ENCODE measurements at places on chromosomes 12 and 14.

- DNase-seq: no peak
These were observed at the start of gene TXNRD1 for GRCh38 chr12:104215638-104216297. Gene TXNRD1 (plus strand): TSS chr12:104215779. CDS start chr12:104215803, 24 bp downstream.

DNA sequence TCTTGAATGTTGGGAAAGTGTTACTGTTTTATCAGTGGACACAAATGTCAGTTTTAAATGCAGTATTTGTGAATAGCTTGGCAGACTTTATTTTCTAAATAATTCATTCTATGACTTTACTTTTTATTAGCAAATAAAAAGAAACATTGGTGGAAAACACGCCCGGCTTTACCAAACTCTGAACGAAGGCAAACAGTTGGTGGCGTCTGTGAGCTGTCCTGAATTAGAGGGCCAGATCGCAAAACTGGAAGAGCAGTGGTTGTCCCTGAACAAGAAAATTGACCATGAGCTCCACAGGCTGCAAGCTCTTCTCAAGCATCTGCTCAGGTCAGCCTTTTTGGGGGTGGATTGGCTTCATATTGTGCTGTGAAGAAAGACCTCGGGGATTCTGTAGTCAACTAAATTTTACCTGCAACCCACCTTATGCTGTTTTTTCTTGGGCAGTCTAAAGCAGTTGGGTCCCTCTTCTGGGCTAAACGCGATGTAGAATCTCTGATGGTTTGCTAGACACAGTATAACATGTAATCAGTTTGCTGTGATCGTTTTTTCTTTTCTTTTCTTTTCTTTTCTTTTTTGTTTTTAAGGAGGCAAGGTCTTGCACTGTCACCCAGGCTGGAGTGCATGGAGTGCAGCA lies 156.4 kb downstream of the ESR2 start:
- DNase-seq: no peak

DNA sequence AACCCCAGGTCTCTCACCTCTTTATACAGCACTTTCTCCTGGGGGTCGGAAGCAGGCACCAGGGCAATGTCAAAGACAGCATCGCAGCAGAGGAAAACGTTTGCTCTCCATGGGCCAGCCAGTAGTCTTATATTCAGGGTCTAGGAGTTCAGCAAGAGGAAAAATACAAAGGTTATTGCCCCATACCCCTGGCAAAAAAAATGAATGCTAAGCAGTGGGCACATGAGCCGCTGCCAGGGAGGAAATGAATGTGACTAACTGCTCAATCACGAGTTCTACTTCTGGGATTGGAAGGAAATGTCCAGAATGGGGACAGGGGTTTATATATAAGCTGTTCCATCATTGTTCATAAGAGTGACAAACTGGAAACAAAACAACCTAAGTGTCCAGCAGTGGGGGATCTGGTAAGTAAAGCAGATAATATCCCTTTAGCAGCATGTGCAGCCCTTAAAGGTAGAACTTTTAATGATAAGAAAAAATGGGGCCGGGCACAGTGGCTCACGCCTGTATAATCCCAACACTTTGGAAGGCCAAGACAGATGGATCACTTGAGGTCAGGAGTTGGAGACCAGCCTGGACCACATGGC lies 53.8 kb downstream of the PHETA1 start:
- DNase-seq: no peak

GRCh38 chr12:124980098-124980892 lies 8.6 kb downstream of the DHX37 start:
- DNase-seq: no peak

- no peak for DNase-seq
These were observed 94.3 kb downstream of the SLC25A21 start for GRCh38 chr14:37078131-37078530.

GRCh38 chr12:95371571-95371970 lies 102.4 kb upstream of the METAP2 start:
- DNase-seq: no peak

DNA sequence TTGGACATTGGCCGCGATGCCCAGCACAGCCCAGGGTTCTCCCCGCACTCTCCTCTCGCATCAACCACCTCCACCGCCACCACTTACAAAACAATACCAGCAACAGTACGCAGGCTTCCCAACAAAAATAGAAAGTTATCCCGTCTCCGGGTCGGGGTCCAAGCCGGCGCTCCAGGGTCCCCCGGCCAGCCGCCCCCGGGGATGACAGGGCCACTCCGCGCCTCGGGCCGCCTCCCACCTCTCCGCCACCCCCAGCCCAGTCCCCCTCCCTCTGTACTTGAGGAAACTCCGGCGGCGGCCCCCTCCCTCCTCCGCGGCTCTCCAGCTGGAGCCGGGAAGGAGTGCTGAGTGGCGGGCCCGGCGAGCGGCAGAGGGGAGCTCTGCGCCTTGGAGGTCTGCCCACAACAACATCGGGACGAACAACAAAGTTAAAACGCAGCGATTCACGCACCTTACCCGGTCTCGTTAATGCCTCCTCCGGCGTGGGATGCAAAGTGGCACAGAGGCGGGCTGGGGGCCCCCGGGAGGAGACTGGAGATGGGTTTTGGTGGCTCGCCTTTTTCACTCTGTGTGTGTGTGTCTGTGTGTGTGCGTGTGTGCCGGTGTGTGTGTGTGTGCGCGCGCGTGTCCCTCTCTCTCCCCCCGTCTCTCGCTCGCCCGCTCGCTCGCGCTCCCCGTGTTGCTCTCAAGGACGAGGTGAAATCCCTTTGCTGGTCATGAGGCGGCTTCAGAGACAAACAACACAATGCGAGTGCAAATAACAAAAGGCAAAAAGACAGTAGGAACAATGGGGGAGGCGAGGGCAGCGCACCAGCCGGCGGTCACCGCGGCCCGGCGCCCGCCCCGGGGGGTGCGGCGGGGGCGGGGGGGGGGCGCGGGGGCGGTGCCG lies 386.8 kb downstream of the BCAT1 start:
- peak; percentile 87 for DNase-seq

GRCh38 chr12:67039995-67040860 lies 228.9 kb upstream of the CAND1 start:
- peak; percentile 34 for DNase-seq

GRCh38 chr12:52434081-52434733 lies at the start of gene KRT75:
Gene KRT75 (minus strand): TSS chr12:52434371. CDS start chr12:52434304, 67 bp downstream.
- peak; percentile 47 for DNase-seq

GRCh38 chr14:23355871-23356435 lies 3.3 kb upstream of the SLC22A17 start:
- no peak for DNase-seq

GRCh38 chr12:54420766-54421144 lies 1.7 kb upstream of the ITGA5 start:
- no peak for DNase-seq

GRCh38 chr14:58191763-58192601 lies 8.0 kb upstream of the ACTR10 start:
- no peak for DNase-seq

GRCh38 chr12:67237231-67237630 lies 31.9 kb upstream of the CAND1 start:
- peak; percentile 91 for DNase-seq

DNA sequence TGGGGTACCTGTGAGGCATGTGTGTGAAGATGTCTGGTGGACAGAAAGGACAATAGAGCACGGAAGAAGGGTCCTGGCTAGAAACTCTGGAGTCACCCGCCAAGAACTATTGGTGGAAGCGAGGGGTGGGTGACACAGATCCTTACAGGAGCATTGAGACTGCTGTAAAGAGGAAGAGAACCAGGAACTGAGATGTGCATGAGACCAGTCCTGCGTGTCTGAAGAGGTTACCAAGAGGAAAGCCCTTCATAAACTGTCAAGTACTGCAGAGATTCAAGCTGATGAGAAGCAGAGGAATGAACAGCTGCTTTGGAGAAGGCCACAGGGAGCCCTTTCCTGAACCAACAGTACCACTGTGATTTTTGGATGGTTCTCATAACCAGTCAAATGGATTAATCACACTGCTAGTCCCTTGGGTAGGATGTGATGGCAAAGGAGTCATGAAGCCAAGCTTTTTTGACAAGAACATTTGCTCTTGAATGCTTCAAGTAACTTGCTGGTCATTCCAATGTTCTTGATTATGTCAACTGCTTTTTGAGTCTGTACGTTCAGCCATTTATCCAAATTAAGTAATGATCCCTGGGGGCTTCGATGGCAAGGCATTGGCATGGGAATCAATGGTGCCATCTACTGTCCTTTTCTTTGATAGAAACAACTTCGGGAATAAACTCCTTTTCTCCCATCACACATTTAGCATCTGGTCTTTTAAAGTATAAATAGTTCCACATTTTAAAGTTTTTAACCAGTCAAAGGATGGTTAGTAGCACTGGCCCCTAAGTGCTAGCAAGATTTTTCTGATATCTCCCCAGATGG lies 42.9 kb downstream of the GPR135 start:
- DNase-seq: peak; percentile 66

GRCh38 chr14:94483071-94483451 lies 7.1 kb upstream of the SERPINA9 start:
- no peak for DNase-seq

DNA sequence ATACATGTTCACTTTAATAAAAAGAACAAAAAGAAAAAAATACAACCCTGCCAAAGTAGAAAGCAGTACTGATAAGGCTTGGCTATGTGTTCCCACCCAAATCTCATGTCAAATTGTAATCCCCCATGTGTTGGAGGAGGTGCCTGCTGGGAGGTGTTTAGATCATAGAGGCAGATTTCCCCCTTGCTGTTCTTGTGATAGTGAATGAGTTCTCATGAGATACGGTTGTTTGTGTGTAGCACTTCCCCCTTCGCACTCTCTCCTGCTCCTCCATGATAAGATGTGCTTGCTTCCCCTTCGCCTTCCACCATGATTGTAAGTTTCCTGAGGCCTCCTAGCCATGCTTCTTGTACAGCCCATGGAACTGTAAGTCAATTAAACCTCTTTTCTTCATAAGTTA lies 59.9 kb downstream of the USP15 start:
- no peak for DNase-seq

- no peak for DNase-seq
These were observed 7.5 kb upstream of the KLHL42 start for GRCh38 chr12:27772328-27773049.

- peak; percentile 25 for DNase-seq
These were observed 820.7 kb upstream of the FBXO33 start for GRCh38 chr14:40252817-40253447.

DNA sequence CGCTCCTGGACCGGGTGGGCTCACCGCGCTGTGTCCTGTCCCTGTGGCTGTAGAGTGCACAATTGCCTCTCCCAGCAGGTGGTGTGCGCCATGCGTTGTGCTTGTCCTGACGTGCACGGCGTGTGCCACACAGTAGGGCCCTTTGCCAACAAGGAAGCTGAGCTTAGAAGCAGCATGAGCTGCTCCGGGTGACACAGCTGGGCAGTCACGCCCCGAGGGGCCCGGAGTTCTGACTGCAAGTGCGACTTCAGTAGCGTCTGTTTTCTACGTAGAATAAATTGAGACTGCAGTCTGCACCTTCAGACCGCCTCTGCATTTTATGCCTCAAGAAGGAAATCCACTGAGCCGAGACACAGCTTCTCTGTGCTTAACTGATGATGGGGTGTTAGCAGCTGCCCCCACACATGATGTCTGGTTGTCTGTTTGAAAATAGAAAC lies 81.6 kb downstream of the ADGRD1 start:
- DNase-seq: peak; percentile 2

DNA sequence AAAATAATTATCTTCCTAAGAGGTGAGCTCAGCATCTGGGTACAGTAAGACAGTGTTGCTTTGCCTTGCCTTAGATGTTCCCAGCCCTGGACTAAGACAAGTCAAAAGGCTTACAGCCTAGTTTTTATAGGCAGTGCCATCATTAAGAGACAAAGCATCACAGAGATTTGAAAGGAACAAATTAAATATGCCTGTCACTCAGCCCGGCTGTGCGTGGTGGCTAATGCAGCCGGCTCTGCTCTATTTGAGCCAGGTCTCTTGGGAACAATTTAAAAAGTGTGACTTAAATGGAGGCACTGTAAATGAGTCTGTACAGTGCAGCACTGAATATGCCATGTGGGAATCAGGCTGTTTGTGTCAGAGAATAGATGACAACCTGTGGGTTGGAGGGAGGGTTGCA lies 1687.4 kb upstream of the FLRT2 start:
- peak; percentile 99 for DNase-seq

All from NCI-H69 (cell line).